D341Med (cell line): ENCODE measurements at places on chromosomes 12 and 14.

GRCh38 chr14:76546426-76547221, 170.7 kb downstream of the ESRRB start:
- DNase-seq, result peak; percentile 68

- no peak for DNase-seq
These were observed 701.2 kb upstream of the FBXO33 start for GRCh38 chr14:40133463-40133862.

GRCh38 chr12:7496451-7496850, 7.1 kb downstream of the CD163 start:
- DNase-seq, result no peak

DNA sequence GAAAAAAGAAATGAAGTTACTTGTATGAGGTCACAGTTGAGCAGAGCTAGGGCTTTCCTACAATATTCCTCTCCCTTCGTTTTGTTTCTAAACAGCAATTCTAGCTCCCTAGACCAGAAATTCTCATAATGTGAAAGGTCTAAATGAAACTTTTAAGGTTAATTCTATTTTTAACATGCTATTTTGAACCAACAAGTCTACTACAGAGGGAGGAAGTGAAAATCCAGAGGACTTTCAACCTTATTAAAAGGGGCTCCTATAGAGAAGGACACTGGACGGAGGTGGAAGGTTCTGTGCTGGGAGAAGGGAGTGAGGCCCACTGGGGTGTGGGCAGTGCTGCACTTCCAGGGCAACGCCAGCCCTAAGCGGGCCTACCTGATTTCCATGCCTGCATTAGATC, 13.4 kb downstream of the GSG1 start:
- DNase-seq, result no peak

GRCh38 chr12:54708826-54709225, 60.7 kb upstream of the DCD start:
- DNase-seq, result no peak

DNA sequence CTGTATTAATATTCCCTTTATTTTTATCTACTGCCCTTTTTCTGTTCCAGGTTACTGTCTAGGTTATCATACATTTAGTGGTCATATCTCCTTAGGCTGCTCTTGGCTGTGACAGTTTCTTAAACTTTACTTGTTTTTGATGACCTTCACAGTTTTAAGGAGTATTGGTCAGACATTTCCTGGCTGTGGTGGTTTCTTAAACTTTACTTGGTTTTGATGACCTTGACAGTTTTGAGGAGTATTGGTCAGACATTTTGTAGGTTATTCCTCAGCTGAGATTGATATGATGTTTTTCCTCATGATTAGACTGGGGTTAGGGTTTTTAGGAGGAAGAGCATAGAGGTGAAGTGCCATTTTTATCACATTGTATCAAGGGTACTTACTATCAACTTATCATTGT, 36.4 kb downstream of the CCDC91 start:
- DNase-seq, result no peak
